ENCODE measurements at places on chromosomes 2 and 18. TPM values are rescaled to one million over a fixed set of nuclear protein-coding genes. Genes with fewer than 3 reads are reported as not detected.

- no peak for DNase-seq
These were observed 60.1 kb upstream of the LAPTM4A start for GRCh38 chr2:20111311-20112131.

ABCG8 gene
- not detected for polyA plus RNA-seq

CFAP65 gene
- not detected for polyA plus RNA-seq

NEU2 gene
- not detected for polyA plus RNA-seq

AGXT gene
- polyA plus RNA-seq: not detected

DNA sequence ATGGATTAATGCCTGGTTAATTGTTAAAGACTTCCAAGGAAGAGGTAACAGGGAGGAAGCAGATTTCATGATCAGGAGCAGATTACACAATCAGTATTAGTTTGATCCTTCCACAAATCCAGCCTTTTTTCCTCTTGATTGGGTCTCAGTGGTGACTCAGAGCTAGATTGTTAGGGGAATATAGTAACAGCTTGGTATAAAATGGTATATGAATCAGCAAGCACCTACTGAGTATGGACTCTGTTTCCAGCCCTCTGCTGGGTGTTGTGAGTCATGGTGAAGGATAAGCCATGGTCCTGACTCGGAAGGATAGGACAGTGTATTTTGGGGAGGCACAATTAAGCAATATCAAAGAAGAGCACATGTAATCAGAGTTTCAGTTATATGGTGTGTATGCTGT is 272.4 kb upstream of the DPP10 start:
- DNase-seq: no peak

SLC9A4 gene
- polyA plus RNA-seq: not detected

HOXD1 gene
- not detected for polyA plus RNA-seq

GRCh38 chr18:57533006-57533867 is 53.3 kb downstream of the FECH start:
- no peak for DNase-seq

GRCh38 chr2:74009577-74009976 is 24.9 kb downstream of the TET3 start:
- DNase-seq: no peak

GRCh38 chr18:26809346-26809745 is 56.2 kb downstream of the AQP4 start:
- DNase-seq: no peak
